ENCODE measurements at places on chromosomes 4 and X. TPM values are rescaled to one million over a fixed set of nuclear protein-coding genes. Genes with fewer than 3 reads are reported as not detected.

GRCh38 chr4:184843984-184844554 lies 18.3 kb upstream of the ACSL1 start:
- DNase-seq = no peak

DNA sequence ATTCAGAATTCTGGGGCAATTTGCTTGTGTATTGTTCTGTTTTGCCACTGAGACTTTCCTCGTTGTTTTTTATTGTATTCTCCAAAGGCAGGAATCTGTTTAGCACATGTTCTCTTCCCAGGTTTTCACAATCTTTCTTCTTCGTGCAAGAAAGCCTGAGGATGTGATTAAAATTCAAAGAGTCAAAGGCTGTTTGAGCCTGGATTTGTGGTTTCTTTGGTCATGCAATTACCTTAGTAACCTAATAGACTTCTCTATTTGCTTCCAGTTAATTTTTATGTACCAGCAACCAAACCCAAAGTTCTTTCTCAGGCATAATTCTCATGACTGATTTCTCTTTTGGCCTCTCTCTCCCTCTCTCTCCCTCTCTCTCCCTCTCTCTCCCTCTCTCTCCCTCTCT lies 1420.1 kb upstream of the TENM3 start:
- no peak for DNase-seq

DNA sequence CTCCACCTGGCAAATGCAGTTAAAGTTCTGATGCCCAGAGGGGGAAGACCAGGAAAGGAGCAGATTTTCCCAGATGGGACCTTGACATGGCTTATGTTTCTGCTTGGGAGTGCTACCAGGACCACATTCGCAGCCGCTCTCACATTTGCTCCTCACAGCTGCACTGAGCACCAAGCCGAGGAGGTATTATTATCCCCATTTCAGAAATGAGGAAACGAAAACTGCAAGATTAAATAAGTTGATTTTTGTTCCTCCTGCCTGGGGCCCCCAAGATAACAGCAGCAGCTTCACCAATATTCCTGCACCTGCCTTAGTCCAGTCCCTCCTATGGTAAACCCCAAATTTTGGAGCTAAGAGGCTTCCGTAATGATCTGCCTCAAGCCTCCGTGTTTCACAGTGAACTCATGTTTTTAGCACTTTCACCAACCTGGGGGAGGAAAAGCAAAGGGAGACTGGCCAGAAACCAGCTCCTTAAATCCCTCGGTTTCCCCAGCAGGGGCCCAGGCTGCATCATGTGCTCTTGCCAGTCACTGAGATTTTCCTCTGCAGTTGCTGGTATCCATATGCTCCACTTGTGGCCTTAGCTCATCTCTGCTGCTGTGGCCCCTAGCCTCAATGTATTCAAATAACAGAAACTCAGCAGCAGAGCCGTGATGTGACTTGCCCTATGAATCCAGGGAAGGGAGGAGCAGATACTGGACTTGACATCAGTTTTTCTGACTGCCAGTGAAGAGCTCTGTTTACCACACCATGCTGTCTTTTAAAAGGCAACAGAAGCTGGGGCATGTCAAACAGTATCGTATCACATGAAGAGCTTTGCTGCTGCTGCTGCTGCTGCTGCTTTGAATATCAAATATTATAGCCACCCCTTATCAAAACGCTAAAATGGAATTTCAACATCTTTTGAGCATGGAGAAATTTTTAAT lies 95.5 kb upstream of the KLHL13 start:
- no peak for DNase-seq

The YIPF7 gene
- total RNA-seq = not detected

DNA sequence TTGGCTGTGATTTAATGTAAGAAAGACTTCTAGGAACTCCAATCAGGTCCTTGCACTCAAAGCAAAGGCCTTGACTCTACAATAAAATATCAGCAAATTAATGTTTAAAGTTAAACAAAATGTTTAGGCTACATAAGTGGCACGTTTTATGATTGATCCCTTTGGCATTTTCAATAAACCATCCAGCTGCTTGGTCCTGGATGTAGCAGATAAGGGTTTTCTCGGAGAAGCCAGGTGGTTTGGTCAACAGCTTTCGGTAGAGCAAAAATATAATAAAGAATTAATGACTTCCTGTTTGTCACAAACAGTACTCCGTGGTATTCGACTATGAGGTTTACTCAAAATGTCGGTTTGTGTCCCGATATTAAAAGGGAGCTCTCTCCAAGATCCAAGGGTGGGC lies 95.8 kb downstream of the GEMIN8 start:
- no peak for DNase-seq

DNA sequence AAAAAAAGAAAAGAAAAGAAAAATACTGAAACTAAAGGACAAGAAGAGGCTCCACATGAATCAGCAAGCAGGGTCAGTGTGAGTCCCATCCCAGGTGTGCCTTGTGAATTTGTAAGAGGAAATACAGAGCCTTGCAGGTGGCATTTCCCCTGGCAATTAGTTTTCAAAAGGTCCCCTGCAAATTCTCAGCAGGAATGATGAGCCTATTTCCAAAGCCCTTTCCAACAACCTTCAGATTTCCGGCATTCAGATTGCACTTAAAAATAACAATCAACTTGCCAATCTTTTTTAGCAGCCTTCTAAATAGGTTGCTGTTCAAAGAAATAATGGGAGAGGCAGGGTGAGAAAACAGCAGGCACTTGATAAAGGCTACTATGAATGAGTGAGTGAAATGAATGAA lies 66.4 kb upstream of the OR13H1 start:
- no peak for DNase-seq

Measured in CD8-positive, alpha-beta T cell (primary cell).